Cardiac atrium fibroblast (primary cell): ENCODE measurements at places on chromosomes 6 and 20. TPM values are rescaled to one million over a fixed set of nuclear protein-coding genes. Genes with fewer than 3 reads are reported as not detected.

Gene SMOC2
- total RNA-seq: 0.81 and 1.3 TPM in 2 replicates

Gene PAK5
- total RNA-seq: not detected in 2 replicates

Gene CMTR1
- total RNA-seq: 16.1 and 26.2 TPM in 2 replicates

Gene SEL1L2
- not detected in 2 replicates for total RNA-seq

Gene BMP2
- 2.5 and 4.7 TPM in 2 replicates for total RNA-seq

Gene DDO
- total RNA-seq: 0.16 TPM in 1 of 2 replicates, not detected in the other

Gene MUC22
- not detected in 2 replicates for total RNA-seq

Gene QRSL1
- total RNA-seq: 6.0 and 6.9 TPM in 2 replicates

Gene HLA-DPB1
- total RNA-seq: 12.1 and 27.1 TPM in 2 replicates

Gene BTNL2
- total RNA-seq: not detected in 2 replicates

Gene VSTM2L
- 1.8 and 3.2 TPM in 2 replicates for total RNA-seq

Gene HLA-DOA
- not detected in 2 replicates for total RNA-seq
